ENCODE measurements at places on chromosomes 5 and 9.

- no peak for DNase-seq
Observed at GRCh38 chr5:932628-933250, 40.1 kb downstream of the TRIP13 start.

DNA sequence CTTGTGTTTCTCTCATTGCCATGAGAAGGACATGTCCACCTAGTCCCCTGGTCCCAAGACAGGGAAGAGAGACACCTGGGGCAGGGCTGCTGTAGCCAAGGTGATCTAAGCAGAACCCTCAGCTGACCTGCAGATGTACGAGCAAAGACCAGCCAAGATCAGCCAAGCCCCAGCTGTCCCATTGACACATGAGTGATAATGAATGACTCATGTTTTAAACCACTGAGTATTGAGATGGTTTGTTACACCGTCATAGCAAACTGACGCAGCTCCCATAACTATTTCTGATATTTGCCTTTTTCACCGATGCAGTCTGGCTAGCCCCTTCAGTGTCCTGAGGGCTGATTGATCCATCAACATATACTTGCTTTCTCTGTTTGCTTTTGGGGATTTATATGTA, 6.7 kb downstream of the OR1K1 start:
- no peak for DNase-seq

GRCh38 chr9:125707472-125707804, 430 bp upstream of the MAPKAP1 start:
- DNase-seq = no peak

DNA sequence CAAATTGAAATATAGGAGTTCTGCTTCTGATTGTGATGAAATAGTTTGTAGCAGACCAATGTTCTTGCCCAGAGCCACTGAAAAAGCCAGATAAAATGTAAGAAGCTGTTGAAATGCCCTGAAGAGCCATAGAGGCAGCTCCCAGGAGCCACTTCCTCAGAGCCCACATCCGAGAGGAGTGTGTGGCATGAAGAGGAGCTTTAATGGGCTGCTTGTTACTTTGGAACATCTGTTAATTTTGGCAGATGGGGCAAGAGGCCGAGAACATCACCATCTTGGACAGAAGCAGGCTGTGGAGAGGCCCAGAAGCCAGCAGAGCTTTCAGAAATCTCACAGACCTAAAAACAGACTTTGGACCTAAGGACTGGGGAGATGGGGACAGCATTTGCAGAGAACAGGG, 370.8 kb downstream of the GADD45G start:
- no peak for DNase-seq

DNA sequence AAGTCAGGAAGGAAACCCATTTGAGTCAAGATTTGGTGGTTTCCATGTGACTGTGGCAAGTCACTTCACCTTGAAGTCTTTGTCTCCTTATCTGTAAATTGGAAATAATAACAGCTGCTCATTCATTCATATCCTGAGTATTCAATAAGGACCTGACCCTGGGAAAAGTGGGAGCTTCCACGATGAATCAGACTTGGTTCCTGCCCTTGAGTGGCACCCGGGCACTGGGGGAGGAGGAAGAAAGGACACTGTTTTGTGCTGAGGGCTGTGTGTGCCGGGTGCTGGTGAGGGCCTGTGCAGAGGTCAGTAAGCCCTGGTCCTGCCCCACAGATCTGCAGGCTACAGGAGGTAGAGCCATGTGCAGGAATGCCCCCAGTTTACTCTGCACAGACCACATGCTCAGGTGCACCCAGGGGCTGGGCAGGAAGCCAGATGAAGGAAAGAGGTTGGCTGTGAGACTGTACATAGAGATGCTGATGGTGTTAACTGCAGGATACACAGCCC, 6.8 kb downstream of the NDST1 start:
- no peak for DNase-seq

GRCh38 chr5:110269478-110270142, 456.9 kb downstream of the TMEM232 start:
- no peak for DNase-seq

GRCh38 chr5:133412661-133413060, 199.7 kb downstream of the FSTL4 start:
- no peak for DNase-seq

- DNase-seq = no peak
Observed at GRCh38 chr9:69918322-69918721, 97.7 kb downstream of the CFAP95 start.

DNA sequence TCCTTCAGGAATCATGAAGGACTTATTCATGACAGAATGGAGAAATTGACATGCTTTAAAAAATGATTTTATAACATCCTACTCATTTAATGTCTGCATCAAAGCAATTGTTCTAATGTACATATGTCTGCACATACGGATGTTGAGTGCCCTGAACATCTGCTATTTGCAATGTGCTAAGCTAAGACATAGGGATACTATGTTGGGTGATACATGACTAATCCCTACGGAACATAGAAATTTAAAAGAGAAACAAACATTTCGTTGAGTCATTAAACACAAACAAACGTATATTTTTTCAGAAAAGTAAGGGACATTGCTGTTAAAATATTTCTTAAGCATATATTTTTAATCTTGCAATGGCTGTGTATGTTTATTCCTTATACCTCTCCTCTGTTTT, 686.5 kb upstream of the ADAMTS16 start:
- no peak for DNase-seq

GRCh38 chr9:126676102-126676684, 62.5 kb downstream of the LMX1B start:
- DNase-seq = no peak

- DNase-seq = no peak
Observed at GRCh38 chr5:158499075-158499891, 600.4 kb downstream of the EBF1 start.

- DNase-seq = no peak
Observed at GRCh38 chr9:137411260-137411644, 11.7 kb downstream of the EXD3 start.

DNA sequence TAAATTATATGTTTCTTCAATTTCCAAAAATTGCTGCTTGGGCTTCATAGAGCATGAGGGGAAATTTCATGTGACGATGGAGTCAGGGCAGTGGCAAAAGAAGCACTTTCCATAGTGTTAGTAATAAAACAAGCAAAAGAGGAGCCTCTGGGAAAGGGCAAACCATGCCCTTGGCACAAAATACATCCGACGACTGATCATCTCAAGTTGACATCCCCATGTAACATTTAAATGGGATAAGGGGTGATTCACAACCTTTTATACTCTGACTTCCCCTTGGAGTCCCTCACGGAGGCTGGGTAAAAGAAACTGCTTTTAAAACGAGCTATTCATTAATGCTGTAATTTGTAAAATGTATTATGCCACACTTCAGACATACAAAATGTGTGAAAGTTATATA, 161.4 kb upstream of the DMRT1 start:
- DNase-seq = no peak

DNA sequence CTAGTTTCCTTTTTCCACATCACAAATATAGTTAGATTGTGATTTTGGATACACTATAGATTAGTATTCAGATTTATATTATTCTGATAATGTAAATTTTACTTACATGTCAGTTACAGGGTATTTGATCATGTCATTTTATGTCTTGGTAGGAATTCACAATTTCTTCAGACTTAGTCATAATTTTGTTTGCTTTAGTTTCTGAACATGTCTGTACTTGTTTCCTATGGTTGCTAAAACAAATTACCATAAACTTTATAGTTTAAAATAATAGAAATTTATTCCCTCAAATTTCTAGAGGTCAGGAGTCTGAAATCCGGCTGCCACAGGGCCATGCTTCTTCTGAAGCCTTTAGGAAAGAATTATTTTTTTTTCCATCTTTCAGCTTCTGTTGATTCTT, 1817.2 kb upstream of the CDH9 start:
- DNase-seq = no peak

- no peak for DNase-seq
Observed at GRCh38 chr9:129655696-129656095, 9.8 kb upstream of the PRRX2 start.
